ENCODE measurements at places on chromosomes 2 and 18.

DNA sequence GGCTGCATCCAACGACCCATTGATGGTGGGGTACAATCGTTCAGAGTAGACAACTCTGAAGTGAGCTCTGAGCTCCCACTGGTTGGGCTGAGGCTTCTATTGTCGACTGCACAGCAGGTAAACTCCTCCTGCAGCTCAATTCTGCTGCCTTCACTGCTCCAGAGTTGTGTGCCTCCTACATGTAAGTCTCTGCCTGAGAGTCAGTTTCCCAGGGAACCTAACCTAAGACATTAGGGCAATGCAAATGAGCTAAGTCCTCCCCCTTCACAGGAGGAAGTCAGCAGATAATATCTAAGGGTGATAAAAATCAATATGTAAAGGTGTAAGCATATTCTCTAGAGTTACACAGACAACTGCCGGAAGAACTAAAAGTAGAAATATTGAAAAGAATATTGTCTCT lies 22.5 kb upstream of the ACYP2 start:
- DNase-seq, result no peak

DNA sequence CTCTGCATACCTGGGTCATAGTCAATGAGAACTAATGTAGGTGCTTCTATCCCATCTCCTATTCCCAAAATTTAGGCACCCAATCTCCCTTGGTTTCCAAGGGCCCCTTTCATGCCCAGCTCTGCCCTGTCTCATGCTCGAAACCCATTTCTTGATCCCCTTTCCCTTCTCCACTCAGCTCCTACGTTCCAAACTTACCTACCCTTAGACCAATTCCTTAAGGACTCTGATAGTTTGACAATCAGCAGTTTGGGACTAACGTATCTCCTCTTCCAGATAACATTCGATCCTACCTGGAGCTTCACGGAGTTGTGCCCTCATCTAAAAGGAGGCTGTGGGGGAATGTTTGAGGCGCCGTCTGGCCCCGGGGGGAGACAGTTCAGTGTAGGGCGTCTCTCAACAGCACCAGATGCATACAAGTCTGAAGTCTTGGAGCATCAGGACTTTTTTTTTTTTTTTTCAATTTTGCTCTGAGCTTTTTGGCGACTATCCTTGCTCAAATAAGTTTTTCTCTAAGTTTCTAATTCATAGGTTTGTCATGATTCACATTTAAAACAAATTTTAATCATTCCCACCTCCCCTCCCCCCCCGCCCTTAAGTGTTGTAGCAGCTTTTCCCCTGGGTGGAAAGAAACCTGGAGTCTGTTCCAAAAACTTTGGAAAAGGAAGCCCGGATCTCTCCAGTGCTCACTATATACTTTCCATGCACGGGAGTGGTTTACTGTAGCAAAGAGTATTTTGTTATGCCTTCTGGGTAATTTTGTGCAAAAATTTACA lies 141.2 kb upstream of the LGALSL start:
- DNase-seq, result no peak

DNA sequence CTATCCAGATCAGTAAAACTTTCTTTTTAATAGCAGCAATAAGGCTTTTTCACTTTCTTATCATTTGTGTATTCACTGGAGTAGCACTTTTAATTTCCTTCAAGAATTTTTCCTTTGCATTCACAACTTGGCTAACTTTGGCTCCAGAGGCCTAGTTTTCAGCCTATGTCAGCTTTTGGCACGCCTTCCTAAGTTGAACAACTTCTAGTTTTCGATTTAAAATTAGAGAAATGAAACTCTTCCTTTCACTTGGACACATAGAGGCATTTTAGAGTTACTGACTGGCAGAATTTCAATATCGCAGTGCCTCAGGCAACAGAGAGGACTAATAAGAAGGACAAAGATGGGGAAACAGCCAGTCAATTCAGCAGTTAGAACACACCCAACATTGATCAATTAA lies 577.4 kb downstream of the DSC3 start:
- no peak for DNase-seq

DNA sequence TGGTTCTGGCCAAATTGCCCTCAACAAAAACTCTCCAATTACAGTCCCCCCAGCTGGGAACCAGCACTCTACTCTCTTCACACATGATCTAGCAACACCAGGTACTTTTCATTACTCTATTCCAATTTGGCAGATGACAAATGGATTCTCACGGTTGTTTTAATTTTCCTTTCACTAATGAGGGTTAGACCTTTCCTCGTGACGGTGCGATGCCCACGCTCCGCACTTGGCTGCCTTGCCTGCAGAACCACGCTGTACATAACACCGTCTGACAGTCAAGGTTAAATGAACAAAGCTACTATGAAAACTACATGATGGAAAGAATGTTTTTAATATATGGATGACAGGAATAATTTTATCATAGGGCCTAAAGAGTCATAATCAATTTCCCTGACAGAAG lies 141.5 kb downstream of the FBXO15 start:
- DNase-seq, result no peak

DNA sequence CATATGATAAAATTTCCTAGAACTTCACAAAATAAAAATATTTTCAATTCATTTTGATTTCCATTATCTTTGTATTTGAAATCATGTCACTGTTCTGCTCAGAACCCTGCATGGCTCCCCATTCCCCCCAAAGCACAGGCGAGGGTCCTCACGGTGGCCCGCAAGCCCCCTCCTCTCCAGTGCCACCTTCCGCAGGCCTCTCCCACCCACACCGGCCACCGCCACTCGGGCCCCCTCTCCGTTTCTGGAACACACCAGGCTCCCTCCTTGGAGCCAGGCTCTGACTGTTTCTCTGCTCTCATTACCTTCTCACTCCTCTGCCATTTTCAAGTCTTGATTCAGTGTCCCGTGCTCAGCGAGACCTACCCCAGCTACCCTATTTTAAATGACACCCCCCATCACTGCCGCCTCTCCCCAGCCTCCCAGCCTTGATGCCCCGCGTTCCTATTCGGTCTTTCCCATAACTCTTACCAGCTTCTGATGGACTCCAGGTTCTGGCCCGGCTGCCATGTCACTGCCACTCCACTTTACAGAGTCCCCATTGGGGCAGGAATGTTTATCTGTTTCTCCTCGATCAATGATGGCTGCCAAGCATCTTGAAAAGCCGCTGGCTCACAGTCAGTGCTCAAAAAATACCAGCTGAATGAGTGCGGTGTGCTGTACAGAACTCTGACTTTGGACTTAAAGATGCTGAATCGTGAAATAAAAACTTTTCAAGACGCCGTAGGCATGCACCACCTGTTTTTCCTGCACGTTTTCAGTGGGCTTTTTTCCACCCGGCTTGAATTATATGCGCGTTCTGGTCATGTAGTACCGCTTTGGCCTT lies 201.0 kb downstream of the GBX2 start:
- DNase-seq, result no peak

GRCh38 chr2:155377931-155378444 lies 679.5 kb downstream of the KCNJ3 start:
- DNase-seq, result no peak

DNA sequence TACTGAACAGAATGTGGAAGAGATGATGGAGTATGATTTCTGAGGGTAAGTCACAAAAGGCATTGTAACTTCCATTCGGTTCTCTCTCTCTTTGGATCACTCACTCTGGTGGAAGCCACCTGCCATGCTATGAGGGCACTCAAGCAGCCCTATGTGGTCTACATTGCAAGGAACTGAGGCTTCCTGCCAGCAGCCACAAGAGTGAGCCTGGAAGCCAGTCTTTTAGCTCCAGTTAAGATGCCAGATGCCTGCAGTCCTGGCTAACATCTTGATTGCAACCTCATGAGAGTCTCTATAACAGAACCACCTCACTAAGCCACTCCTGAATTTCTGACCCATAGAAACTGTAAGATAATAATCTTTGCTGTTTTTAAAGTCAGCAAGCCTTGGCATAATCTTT lies 935.7 kb downstream of the LRP1B start:
- DNase-seq, result no peak

GRCh38 chr2:235278771-235279355 lies 215.0 kb upstream of the AGAP1 start:
- no peak for DNase-seq

- DNase-seq, result no peak
Measured at GRCh38 chr2:216563646-216564045, 65.0 kb downstream of the RPL37A start.

DNA sequence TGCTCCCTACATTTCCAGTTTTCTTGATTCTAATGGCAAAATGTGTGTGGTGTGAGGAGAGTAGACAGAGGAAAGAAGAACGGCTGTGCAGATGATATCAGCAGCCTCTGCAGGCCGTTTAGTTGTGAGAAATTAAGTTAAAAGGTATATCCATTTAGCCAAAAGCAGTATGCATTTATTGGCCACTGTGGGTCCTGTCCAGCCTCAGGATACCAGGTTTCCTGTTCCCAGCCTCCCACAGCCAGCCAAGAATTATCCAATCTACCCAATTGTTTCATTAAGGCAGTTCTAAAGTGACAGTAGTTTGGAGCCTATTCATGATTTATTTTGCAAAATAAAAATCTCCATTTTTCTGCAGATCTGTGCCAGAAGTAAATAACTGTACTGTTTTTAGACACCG lies 107.5 kb downstream of the TMEM18 start:
- DNase-seq, result no peak

DNA sequence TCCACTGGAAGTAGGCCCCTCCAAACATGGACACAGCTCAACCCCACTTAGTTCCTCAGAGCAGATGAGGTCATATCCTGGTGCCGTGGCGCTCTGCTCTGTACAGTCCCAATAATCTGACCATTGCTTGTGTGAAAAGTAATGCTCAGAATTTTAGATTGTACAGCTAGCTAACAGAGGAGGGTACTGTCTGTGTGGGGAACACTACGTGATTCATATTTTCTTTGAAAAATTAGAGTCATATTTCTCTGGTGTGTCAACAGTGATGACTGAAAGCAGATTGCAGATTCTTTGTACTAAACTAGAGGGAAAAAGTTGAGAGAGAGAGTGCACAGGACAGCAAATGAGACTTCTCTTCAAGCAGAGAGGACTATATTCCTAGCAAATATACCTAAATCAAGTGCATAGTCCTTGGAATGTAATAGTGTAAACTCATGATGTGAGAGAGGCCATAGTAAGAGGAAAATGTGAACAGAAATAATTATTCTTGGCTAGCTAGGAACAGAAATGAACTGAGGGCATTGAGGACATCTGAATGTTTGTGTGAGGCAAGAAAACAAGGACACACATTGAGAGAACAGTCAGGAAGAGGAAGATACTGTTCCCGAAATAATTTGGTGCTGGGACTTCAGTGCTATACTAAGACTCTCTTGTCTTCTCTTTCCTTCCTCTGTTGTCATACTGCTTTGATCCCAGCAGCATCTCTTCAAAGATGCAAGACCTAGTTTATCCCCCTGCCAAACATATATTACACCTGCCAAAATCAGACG lies 157.0 kb upstream of the RND3 start:
- no peak for DNase-seq

- DNase-seq, result no peak
Measured at GRCh38 chr2:119567292-119567691, 23.0 kb downstream of the CFAP221 start.

GRCh38 chr2:96768083-96768561 lies 7.4 kb downstream of the CNNM4 start:
- no peak for DNase-seq

DNA sequence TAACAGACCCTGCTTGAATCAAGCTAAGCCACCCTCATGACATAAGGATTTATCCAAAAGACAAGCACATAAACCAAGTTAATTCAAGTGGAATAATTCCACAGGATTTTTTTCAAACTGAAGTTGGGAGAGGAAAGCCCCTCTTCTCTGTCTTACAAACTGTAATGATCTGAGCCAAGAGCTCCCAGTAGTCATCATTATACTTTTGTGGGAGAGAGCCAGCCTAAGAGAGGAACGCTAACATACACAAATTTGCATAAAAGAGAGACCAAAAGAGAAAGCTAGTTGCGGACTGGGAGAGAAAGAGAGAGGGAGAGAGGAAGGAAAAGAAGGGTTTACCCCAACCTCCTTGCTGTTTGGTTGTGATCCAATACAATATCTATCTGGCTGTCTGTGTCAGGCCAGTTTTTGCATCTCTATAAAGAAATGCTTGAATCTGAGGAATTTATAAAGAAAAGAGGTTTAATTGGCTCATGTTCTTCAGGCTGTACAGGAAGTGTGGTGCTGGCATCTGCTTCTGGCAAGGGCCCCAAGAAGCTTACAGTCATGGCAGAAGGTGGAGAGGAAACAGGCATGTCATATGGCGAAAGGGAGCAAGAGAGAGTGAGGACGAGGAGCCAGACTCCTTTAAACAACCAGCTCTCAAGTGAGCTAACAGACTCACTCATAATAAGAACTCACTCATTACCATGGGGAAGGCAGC lies 20.8 kb upstream of the PUM2 start:
- DNase-seq, result no peak

GRCh38 chr2:191656391-191656790 lies 21.5 kb upstream of the NABP1 start:
- DNase-seq, result no peak

DNA sequence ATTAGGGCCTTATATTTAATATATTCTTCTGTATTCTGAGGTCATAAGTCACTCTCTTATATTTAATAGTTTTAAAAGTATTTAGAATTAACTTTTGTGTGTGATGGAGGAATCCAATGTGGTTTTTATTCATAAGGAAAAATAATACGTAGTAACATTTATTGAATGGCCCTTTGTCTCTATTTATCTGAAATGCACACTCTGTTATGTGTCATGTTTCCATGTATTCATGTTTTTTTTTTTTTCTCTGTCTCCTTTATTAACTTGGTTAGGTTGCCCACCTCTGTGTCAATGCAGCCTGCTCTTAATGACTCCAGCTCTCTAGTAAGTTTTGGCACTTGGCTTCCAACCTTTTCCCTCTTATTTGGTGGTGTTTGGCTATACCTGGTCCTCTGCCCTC lies 33.8 kb downstream of the RNF144A start:
- no peak for DNase-seq

DNA sequence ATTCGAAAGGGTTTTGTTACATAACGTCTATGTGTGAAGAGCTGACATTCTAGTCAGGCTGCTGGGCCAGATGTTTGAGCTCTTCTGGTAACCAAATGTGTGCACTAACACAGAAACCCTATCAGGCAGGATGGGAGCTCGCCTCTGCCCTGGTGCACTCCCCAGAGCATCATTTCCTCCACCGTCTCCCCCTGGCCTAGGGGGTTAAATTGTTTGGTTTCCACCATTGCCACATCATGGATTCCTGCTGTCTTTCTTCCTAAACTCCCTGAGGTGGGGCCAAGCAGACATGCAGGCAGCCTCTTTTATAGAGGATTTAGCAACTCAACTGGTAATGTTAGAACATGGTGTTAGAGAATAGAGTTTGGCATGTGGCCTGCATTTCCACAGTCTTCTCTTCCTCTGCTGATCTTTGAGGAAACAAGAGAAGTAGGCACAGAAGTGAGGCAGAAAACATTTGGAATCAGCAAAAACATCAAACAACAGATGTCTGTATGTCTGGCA lies 87.3 kb downstream of the ANTXR1 start:
- no peak for DNase-seq

GRCh38 chr2:121155502-121156056 lies 129.4 kb downstream of the TFCP2L1 start:
- DNase-seq, result no peak

GRCh38 chr2:38274286-38275276 lies 102.5 kb downstream of the ATL2 start:
- DNase-seq, result peak; percentile 45

Data from bone marrow (tissue), 2 donors.